ENCODE measurements at places on chromosomes 3 and 15.

DNA sequence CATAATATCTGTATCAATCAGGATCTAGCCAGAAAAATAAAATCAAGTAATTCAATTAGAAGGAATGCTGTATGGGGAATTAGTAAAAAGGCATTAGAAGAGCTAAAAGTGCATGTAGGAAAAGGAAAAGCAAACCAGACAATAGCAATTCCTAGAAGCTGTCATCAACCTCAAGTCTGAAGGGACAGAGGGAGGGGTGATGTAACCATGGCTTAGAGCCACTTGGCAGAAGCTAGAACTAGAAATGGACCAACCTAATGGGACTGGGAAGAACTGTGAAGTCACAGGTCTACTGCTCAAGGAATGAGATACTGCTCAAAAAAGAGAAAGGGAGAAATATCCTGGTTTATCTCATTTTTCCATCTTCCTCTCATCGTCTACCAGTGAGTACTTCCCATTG is 590.7 kb upstream of the SGO1 start:
- DNase-seq, result no peak

DNA sequence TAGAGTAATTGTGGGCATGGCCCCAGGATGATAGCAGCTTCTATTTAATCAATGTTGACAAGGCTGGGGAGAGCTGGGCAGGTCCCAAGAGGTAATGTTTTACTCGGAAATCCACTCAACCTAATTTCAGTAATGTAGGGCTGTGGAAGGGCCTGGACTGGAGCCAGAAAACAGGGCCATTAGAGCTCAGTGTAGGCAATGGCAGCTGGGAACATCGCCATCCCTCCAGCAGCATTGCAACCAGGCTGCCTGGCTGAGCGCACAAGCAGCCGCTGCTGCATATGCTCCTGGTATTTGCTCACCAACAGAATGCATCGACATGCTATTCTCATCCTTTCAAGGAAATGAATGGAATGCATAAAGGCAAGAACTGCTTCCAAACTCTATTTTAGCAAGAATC is 90.0 kb downstream of the GAP43 start:
- DNase-seq, result peak; percentile 82

DNA sequence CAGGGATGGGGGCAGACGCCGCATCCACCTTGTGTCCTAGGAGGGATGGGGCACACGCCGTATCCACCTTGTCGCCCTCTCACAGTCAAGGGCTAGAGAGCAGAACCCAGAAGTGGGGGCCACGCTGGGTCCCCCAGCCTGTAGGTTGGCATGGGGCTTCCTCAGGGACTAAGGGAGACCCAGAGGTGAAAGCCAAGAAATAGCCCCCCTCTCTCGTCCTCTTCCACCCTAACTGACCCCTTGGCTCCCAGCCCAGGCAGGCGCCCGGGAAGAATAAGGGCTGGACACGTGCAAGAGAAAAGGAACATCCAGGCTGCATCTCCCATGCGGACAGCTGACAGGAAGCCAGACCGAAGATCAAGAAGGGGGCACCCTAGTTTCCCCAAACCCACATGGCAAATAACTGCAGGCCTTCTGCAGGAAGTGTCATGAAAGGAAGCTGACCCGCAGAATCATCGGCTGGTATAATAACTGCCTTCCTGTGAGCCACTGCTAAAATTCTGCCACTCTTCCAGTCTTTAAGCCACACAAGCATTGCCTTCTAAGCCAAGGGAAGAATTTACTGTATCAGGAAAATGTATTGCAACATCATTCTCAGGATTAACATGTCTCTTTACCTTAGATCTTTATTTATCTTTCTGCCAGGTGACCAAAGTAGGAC is 38.5 kb upstream of the TFRC start:
- DNase-seq, result no peak

- no peak for DNase-seq
Observed at GRCh38 chr3:156898296-156898880, 72.2 kb downstream of the LEKR1 start.

- DNase-seq, result no peak
Observed at GRCh38 chr3:177282119-177282655, 84.9 kb upstream of the TBL1XR1 start.

- no peak for DNase-seq
Observed at GRCh38 chr3:65052101-65052500, 364.3 kb upstream of the ADAMTS9 start.

DNA sequence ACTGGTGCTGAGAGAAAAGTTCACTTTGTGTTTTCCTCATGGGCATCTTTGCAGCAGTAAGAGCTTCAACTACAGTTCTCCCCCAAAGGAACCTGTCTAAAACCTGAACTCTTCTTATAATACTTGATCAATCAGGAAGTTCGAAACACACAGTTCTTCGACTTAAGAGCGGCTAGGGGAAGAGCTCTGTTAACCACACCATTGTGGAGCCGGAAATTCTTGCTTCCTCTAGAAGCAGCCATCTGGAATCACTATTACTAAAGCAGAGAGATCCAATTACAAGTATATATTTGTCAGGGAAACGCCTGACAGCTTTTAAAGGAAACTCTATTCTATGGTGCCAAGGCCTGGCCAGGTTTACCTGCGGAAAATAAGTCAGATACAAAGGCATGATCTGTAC is 337.3 kb upstream of the CBLB start:
- no peak for DNase-seq

GRCh38 chr15:57345584-57345983 is 30.7 kb upstream of the CGNL1 start:
- no peak for DNase-seq

GRCh38 chr3:86382556-86382955 is 608.4 kb downstream of the VGLL3 start:
- no peak for DNase-seq

DNA sequence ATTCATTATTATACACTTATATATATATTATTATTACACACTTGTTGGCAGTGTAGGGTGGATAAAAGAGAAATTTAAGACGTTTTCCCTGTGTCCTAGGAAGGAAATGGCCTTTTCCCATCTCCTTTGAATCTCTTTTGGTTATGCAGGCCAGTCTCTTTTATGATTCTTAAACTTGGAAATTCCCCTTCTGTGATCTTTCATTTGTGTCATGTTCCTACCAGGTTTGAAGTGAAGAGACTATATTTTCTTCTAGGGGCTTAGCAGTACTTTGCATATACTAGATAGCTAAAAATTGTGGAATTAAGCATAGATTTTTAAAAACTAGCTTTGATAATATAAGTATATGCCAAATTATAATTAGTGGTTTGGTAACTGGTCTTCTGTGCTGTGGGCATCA is 58.5 kb downstream of the BBX start:
- no peak for DNase-seq

DNA sequence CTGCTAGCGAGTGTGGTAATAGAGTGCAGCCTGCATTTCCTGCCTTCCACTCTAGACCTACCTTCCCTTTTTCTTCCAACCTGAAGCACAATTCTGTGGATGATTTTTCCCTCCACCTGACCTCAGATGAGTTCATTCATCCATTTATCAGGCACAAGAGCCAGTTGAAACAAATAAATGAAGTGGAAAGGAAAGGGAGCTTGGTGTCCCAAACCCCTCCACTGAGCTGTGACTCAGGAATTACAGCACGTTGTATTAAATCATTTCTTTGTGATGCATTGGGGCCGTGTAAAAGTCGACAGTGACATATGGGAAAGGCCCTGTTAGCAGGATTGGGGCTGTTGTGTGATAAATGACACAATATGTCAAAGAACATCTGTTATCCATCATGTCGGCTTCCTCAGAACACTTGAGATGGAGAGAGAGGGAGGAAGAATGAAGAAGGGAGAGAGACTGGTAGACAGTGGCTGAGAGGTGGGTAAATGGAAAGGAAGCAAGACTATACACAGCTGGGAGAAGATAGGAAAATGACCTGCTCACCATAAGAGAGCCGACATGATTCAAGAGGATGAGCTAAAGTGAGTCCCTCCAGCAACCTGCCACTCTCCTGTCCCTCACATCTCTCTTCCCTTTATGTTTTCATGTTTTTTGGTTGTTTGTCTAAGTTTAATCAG is 366.0 kb downstream of the AGBL1 start:
- DNase-seq, result no peak

DNA sequence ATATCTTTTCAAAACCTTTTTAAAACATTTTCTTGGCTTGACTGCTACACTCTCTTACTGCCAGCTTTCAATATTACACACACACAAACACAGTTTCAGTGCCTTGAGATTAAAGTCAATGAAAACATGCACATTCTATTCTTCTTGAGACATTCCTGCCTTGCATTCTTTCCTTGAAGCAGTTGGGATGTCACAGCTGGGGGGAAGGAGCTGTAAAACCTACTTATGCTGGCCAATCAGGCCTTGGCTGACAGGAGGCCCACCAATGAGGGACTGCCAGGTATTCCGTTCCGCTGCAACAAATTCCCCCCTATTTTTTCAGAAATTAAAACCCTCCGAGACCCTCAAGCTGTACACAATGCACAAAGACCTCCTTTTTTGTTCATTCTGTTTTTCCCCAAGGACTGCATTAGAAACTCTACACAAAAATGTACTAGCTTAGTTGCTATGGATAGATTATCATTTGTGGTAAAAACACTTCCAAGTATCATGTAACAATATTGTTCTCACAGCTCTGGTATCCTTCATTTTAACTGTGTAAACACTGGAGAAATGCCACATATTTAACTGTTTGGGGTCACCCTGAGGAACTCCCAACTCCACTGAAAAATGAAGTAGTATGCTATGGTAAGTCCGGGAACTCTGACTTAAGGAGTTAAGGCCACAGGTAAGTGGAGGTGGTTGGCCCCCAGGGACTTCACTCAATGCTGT is 18.5 kb downstream of the FSTL1 start:
- DNase-seq, result no peak

GRCh38 chr3:10445561-10446175 is 59.7 kb downstream of the ATP2B2 start:
- DNase-seq, result no peak

DNA sequence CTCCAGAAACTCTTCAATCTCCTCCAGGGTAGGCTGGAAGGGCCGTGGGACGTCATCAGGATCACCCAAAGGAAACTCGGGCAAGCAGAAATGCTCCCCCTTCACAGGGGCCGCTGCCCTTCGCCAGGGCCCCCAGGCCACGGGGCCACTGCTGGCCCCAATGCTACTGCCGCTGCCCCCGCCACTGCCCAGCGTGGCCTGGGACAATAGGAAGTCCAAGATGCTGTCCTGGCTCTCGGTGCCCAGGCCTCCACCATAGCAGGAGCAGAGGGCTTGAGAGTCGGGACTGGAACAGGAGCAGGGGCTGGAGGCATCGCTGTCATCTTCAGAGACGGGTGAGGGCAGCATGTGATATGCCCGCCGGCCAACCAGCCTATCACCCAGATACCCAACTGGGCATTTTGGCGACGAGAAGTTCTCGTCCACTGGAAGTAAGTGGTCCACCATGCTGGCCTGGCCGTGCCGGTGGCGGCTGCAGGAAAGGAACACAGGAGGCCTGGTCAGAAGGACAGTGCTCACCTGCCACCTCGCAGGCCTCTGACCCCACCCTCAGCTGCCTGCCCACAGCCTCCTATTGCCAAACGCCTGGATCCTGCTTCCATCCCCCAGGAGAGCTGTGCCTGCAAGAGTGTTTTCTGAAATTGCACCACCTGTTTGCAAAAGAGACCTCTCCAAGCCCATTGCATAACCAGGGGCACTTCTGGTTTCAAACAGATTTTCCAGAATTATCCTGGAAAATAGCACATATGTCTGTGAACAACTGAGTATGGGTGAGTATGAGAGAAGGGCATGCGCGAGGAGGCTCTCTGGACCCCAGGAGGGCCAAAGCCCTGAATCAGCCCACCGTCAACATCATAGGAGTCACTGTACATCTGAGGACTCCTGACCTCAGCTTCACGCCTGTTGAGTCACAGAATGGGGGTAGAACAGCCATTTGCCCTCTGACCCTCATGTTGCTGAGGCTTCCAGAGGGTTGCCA is 4.4 kb downstream of the KLF15 start:
- DNase-seq, result no peak

DNA sequence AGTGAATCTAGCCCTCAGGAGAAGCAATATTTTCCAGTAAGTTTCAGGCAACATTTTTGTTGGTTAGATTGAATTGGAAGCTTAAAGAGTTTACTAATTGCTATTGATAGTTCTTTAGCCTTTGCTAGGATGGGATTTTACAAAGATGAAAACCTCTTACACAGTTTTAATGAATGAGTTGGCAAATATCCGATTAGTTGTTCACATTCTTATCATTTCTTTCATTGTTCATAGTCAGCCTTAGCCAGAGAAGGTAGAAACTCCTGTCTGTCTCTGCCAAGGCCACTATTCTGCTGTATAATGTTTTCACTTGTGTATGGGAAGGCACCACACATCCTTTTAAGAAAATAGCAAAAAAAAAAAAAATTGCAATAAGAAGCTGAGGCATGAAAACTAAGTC is 222.0 kb upstream of the MANF start:
- DNase-seq, result no peak

DNA sequence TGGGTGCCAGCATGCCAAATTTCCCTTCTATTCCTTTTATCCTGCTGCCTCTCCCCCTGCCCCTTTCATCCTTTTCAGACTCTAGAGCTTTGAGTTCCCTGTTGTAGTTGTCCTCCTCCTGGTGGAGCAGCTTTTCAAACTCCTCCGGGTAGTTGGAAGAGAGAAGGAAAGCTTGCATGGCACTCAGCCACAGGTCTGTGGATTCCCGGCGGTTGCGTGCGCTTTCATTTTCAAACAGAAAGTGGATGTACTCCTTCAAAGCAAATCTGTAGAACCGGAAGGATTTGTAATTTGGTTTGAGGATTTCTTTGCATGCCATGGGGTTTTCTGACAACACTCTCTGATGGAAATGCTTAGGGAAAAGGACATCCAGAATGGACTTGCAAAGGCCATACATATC is 68.1 kb upstream of the DCLK3 start:
- no peak for DNase-seq

- no peak for DNase-seq
Observed at GRCh38 chr15:31905054-31905453, 125.3 kb upstream of the CHRNA7 start.

DNA sequence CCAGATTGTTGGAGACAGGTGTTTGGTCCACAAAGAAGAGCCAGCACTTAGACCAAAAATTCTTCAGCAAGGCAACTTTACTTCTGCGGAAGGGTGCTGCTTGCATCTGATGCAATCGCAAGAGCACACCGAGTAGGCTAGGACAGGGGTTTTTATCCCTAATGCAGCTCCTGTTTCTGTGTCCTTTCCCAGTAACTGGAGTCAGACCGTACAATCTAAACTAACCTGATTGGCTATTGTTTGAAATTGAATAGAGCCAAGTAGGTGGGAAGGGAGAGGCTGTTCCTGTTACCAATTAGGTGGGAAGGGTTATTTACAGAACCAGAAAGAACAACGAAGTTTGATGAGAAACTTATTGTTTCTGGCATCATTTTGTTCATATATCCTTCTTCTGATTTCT is 77.6 kb downstream of the CHCHD4 start:
- no peak for DNase-seq

GRCh38 chr3:12884186-12884680 is 42.9 kb upstream of the RPL32 start:
- no peak for DNase-seq

GRCh38 chr3:55709411-55710012 is 222.4 kb upstream of the WNT5A start:
- no peak for DNase-seq

DNA sequence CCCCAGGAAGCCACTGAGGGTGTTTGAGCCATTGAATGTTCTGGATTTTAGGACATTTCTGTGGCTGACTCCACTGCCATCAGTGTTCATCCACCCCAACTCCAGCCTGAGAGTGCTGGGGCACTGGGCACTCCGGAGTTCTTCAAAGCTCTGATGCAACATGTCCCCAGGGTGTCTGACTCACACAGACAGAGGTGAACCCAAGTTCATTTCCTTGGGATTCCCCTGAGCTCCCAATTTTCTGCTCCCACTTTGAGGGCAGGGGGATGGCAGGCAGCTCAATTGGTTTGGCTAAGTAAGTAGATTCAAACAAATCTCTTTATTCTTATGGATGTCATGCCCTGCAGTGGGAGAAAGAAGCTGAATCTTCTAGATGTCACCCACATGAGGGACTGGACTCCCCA is 2.2 kb downstream of the STRA6 start:
- no peak for DNase-seq

Data from NCI-H187 treated with DMSO at 0.1 percent for 48 hours (cell line).